ENCODE measurements at places on chromosomes 6 and 20.

- no peak for DNase-seq
These were observed 7.1 kb upstream of the ABHD16B start for GRCh38 chr20:63854069-63854765.

DNA sequence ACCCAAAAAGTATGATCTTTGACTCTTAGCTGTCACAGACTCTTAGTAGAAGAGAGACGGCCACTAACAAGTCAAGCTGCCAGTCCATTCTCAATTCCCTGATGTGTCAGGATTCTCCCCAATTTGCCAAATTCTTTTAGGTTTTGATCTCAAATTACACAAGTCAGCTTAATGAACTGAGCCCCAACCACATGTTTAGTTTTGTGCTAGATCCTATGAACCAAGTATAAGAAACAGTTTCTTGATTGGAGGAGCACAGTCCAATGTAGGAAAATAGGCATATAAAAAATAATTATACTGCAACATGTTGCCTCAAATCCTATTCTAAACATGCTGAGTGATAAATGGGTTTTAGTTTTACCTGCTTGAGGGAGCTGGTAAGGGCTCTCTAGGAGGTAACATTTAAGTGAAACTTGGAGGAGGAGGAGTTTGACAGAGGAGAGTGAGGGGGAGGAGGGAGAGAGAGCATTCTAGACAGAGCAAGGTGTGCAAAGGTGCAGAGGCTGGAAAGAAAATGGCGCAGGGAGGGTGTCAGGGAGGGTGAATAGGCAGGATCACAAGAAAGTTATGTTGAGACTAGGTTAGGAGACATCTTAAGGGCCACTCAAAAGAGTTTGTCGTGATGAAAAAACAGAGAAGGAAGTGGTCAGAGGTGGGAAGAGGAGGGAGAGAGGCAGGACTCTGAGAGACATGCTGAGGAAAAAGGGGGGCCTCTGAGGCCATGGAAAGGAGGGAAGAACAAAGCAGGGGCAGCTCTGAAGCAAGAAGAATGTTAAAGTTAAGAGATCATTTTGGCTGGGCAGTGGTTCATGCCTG lies 22.8 kb upstream of the FAM83C start:
- no peak for DNase-seq

GRCh38 chr6:100134703-100135102 lies 140.7 kb upstream of the MCHR2 start:
- no peak for DNase-seq

DNA sequence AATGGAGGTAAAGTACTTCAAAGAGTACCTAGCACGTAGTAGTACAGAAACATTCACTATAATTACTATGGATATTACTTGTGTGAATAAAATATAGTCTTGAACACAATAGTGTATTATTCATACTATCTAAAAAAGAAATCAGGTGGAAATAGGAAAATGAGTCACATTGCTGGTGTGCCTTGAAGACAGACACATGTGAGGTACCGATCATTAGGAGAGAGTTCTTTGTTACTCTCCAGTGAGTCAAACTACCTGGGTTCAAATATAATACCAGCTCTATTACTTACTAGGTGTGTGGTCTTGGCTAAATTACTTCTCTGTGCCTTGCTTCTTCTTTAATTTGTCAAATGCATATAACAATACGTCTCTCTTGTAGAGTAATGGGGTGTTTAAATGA lies 50.8 kb upstream of the BEND6 start:
- no peak for DNase-seq

DNA sequence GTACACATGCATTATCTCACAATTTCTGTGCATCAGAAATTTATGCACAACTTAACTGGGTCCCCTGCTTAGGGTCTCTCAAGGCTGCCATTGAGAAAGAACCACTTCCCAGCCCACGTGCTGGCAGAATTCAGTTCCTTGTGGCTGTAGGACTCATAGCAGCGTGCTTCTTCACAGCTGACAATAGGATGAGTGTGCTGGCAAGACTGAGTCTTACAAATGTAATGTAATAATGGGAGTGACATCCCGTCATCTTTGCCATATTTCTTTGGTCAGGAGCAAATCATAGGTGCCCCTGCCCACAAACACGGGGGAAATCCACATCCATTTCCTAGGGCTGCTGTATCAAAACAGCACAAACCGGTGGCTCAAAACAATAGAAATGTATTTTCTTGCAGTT lies 77.4 kb downstream of the FIG4 start:
- DNase-seq: no peak

DNA sequence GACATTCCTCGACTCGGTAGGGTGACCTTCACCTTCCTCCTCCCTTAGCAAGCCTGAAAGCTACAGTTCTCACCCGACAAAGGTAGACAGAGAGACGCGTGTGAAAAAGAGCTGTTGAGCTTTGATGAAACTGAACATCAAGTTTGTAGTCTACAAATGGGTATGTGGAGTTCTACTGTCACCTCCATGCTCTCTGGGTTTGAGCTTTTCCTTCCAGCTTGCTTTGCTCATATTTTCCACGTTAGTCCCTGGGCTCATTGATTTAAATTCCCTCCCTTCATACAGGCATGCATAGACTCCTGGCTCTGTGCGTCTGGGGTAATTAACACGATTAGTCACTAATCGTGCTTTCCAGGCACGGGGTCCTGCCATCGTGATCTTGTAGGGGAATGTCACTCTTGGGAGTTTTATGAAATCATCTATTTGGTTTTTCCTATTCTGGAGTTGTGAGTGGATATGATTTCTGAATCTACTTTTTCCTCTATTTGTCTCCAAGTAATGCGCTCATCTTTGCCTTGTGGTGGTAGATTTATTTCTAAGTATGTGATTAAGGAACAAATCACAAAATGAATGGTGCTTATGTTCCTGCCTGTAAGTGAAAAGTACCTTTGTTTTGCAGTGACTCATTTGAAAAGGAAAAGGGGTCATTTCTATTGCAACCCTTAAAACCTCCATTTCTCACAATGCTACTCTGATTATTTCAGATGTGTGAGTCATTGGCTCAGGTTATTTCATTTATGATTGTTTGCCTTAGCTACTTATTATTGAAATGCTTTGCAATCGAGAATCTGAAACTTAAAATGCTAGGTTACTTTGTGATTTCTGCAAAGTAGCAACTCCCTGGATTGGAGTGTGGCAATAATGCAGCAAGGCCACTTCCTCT lies 154.6 kb downstream of the ZDHHC14 start:
- DNase-seq: no peak

DNA sequence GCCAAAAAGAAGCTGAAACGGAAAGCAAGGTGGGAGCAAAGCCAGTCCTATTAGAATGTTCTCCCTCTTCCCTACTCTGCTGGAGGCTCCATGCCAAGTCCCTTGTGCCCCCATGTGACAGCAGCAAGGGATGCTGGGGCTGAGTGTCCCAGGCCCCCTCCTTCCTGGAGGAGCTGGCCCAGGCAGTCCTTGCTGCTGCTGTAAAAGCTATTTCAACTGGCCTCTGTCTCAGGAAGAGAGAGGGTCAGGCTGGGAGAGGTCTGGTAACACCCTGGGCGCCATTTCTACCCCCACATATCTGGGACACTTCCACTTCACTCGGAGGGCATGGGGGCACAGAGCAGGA lies 25.0 kb downstream of the TTBK1 start:
- no peak for DNase-seq

- DNase-seq: no peak
These were observed 9.9 kb upstream of the FAM50B start for GRCh38 chr6:3838992-3839867.

DNA sequence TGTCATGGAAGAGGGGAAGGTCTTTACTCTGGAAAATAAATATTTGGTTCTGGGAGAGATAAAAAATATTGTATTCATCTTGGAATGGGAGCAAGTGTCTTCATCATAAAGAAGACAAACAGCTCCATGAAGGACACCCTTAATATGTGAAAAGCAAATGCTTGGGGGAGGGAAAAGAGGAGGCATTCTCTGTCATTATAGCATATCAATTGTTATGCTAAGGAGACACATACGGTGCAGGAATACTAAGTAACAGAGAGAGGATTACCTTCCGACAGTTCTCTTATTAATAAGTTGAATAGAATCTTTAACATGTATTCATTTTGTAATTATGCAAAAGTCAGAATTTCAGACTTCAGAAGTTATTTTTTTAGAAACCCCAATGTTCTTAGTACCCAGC lies 634.4 kb downstream of the UTRN start:
- no peak for DNase-seq

- DNase-seq: no peak
These were observed 51.0 kb upstream of the ADGRF1 start for GRCh38 chr6:47093169-47093568.

All from activated T-helper 1 cell treated with anti-CD3 and anti-CD28 coated beads, Interleukin-2, amount 50 U/mL, for 16 hours (primary cell).